ENCODE measurements at places on chromosomes 4 and X.

DNA sequence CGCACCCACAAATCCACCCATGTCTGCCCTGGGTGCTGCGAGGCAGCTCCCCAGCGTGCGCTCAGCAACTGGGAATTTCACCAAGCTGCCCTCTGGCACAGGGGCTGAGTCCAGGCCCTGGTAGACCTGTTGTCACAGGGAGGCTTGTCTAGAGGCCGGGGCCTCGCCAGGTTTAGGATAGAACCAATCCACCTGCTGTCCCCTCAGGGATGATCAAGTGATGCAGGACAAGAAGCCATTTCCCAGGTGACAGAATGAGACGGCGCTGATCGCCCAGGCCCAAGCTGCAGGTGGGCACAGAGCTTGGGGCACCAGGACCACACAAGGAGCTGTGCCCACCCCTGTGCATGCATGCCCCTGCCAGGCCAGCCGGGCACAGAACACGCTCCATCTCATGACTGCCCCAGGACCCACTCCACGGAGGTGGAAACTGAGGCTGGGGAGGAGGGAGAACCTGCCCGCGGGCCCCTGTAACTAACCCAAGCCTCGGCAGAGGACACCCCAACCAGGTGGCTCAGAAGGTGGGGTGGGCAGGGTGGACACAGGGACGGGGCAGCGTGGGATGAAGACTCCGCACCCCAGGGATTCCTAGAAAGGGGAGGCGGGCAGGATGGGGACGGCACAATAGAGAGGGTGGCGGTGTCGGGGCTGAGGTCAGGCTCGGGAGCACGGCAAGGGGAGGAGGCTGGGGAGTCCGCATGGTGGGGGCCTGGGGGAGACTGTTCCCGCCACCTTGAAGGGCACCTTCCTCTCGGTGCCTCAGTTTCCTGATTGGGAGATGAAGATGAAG is 78.0 kb downstream of the ZFYVE28 start:
- DNase-seq = no peak

DNA sequence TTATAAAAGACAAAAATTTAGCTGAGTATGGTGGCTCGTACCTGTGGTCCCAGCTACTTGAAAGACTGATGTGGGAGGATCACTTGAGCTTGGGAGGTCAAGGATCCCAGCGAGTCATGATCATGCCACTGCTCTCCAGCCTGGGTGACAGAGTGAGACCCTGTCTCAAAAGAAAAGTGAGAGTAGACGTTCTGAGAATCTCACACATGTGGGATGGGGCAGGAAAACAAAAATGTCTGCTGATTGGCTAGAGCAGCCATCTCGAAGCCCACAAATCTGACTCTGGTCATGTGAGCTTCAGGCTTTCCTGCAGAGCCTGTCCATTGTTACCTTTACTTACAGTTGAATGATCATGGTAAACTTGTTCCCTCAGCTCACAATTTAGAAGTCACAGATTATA is 23.1 kb upstream of the SLC9A7 start:
- no peak for DNase-seq

- DNase-seq = no peak
These were observed 10.6 kb downstream of the HMX1 start for GRCh38 chr4:8860892-8861575.

GRCh38 chr4:64146030-64146429 is 263.2 kb downstream of the TECRL start:
- no peak for DNase-seq

DNA sequence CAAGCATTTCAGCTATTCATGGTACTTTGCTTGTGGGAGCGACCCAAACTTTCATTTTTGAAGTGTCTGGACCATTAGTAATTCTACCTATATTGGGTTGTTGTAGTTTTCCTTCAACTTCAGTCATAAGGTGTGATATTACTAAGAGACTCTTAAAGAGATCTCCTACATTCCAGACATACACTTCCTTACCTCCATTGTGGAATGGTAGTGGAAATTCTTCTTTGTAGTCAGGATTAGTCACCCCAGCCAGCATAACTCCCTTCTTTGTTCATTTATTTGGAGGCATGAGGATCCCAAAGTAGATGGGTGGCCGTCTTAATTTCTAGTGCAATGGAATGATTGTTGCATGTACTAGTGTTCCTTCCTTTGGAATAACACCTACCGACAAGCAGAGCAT is 991.4 kb downstream of the ARAP2 start:
- DNase-seq = no peak

- DNase-seq = no peak
These were observed 15.9 kb downstream of the DHX15 start for GRCh38 chr4:24568425-24568824.

DNA sequence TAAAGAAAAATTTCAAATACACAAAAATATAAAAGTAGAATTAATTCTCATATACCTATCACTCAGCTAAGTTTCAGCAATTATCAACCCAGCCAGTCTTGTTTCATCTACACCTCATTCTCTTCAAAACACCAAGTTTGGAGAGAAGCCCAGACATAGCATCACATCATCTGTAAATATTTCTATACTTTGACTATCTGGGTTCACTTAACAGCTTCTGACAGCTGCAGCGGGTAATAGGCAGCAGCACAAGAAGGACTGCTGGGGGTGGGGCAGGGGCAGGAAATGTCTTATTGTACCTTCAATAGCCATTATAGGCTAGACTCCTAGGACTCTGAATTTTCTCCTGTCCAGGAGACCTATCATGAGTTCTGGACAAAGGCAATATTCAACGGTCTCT is 54.1 kb downstream of the PHF8 start:
- DNase-seq = no peak

- no peak for DNase-seq
These were observed 26.3 kb downstream of the SORCS2 start for GRCh38 chr4:7218686-7219085.

- DNase-seq = peak; percentile 42
These were observed 99.0 kb upstream of the MAML3 start for GRCh38 chr4:140252742-140253555.

DNA sequence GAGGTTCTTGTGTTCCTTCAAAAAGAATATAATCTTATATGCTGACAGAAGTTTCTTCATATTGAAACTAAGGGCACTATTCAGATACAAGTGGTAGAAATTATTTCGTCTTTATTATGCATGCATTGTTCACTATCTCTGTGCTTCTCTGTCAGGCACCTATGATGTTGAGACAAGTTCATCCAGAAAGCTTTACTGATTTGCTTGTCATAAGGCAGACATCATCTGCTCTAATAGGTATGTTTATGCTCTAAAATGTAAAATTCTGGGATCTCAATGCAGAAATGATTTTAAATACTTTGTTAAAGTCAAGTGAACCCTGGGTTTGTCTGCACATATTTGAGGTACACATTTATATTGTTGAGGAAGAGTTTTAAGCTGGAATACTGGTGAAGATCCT is 3.6 kb downstream of the UGT2B11 start:
- DNase-seq = no peak

GRCh38 chrX:13087322-13088155 is 43.1 kb upstream of the FAM9C start:
- DNase-seq = peak; percentile 59

GRCh38 chr4:499567-499966 is 557 bp downstream of the PIGG start:
- no peak for DNase-seq

GRCh38 chr4:180394312-180394711 is 1848.9 kb upstream of the TENM3 start:
- DNase-seq = no peak

- DNase-seq = no peak
These were observed 3.0 kb downstream of the ZIC3 start for GRCh38 chrX:137568741-137569469.
